Thoracic aorta (tissue), 2 donors: ENCODE measurements at places on chromosomes 13 and 19.

GRCh38 chr19:49496574-49497008, 357 bp downstream of the RPS11 start:
- DNase-seq, result no peak

DNA sequence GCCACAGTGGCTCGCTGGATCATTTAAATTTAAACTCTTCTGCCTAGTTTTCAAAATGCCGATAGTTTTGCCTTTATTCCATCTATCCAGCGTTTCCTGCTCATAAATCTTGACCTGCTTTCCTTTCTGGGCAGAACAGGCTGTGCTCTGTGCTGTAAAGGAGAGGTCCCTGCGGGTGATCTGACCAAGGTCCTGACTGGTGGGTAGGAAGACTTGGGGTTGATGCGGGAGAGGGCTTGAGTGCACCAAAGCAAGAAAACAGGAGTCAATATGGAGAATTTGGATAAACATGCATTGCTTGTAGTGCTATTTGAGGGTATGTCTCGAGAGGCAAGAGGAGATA, 533.6 kb downstream of the MYO16 start:
- no peak for DNase-seq

DNA sequence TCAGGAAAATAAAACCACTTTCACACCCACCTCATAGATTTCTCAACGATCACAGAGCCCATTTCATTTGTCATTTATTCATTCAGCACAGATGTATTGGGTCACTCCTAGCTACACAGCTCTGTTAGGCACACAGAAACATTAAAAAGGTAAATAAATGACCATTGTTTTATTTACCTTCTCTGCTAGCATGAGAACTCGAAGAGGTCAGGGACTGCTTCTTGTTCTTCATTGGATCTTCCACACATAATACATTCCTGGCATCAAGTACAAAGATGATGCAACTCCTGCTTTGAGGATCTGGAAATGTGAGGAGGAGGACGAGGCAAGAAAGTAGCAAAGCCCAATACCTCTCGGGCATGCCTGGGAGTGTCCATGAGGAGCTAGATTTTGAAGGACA, 168.1 kb downstream of the RBM26 start:
- no peak for DNase-seq

DNA sequence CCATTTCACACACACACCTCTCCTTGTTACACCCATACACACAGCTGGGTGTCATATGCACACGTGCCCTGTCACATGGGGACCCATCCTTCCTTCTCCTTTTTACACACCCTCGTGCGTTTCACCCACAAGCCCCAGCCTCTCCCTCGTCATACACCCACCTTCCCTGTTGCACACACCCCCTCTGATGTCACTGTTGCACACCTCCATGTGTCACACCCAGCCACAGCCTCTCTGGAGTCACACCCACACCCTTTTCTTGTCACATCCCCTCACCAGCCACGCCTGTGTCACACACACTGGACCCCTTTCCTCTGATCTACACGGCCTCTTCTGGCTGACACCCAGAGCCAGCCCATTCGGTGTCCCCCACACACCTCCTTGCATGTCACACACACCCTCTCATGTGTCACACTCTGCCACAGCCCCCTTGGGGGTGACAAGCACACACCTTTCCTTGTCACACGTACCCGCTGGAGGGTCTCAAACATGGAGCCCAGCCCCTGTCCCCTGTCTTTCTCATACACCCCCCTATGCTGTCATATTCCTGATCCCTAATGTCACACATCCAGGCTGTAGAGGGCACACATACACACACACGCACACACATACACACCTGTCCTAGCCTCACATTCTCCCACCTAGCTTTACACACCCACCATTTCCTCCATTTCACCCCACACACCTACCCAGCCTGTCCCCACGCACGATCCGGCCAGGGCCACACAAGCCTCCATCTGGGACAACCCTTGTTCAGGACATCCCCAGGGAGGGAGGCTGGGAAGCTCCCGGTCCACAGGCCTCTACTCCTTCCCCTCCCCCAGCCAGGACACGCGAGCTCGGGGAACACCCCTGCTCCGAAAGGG, 1.4 kb downstream of the NOVA2 start:
- DNase-seq, result no peak

GRCh38 chr13:25776722-25777121, 275.1 kb downstream of the SHISA2 start:
- DNase-seq, result no peak

GRCh38 chr19:36210497-36210896, 4.0 kb downstream of the ZNF565 start:
- no peak for DNase-seq

GRCh38 chr19:18869023-18869618, 26.8 kb downstream of the CERS1 start:
- DNase-seq, result no peak

DNA sequence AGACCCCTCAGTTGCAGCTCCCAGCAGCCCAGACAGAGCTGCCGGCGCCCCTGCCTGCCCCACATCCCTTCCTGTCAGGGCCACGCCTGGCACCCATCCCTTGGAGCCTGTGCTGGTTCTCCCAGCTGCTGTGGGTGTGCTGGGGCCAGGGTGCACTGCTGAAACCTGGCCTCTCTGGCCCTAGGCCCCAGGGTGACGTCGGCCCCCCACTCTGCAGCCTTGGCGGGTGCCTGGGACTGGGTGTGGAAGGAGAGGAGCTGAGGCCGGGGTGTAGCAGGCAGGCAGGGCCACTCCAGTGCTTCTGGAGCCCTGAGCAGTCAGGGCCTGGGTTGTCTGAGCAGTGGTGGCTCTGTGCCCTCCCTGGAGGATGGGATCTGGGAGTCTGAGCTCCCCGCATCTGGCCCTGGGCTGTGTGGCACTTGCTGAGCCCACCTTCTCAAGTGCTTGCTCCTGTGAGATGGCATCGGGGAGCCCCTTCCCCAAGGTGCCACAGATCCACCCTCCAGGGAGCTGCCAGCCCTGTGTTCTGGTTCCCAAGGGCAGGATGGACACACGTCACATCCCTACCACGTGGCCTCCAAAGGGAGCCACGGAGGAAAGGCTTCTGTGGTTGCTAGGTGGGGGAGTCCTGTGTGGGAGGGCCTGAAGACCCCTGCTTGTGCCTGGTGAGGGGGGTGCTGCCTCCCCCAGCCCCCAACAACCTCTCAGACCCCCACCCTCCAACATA, 5.2 kb downstream of the PLEKHJ1 start:
- DNase-seq, result no peak
